ENCODE measurements at places on chromosomes 13 and 19. TPM values are rescaled to one million over a fixed set of nuclear protein-coding genes. Genes with fewer than 3 reads are reported as not detected.

The C5AR2 gene
- 0.21 TPM for total RNA-seq

The PODNL1 gene
- total RNA-seq: 2.3 TPM

The LILRA1 gene
- total RNA-seq: 0.57 TPM

The MCEMP1 gene
- total RNA-seq: not detected

The RNF17 gene
- not detected for total RNA-seq

DNA sequence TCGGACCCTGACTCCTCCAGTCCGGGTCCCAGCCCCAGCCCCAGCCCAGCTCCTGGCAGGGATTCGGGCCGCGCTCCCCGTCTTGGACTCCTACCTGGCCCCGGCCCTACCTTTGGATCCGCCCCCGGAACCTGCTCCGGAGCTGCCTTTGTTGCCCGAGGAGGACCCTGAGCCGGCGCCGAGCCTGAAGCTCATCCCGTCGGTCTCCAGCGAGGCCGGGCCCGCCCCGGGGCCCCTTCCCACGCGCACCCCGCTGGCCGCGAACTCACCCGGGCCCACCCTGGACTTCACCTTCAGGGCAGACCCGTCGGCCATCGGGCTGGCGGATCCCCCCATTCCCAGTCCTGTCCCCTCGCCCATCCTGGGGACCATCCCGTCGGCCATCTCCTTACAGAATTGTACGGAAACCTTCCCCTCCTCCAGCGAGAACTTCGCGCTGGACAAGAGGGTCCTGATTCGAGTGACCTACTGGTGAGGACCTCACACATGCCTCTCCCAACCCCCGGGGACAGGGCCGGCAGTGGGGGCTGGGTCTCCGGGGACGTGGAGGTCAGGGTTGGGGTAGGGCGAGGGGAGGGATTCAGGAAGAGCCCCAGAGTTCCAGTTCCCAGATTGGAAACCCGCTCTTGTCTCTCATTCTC is 732 bp downstream of the SELENOV start:
- no peaks in the 10 kb centered on the region for H3K36me3 ChIP-seq
- no peak overlapping the region for H3K27ac ChIP-seq
- peaks cover 6% of the 10 kb centered on the region for H3K27me3 ChIP-seq
- DNase-seq: no peak
- peak overlapping the region; percentile 2 for H3K4me3 ChIP-seq

DNA sequence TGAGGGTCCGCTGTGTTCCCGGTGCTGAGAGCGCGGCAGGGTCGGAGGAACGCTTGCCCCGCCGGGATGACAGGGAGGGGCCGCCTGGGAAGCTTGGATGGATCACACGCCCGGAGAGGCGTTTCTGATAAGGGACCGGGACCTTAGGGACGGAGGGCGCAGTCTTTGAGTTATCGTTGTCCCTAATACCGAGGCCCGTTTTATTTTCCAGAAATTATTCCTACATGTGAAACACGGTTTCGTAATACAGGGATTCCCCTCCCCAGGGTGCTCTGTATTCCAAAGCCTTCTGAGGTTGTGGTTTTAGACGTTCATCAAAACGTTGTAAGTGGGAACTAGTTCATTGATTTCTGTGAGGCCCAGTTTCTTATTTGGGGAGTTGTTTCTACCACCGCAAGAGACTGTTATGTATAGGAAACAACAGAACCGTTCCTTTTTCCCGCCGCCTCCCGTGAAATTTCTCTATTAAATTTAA is 752 bp downstream of the PDCD5 start:
- peak overlapping the region; percentile 95 for H3K27ac ChIP-seq
- no peaks in the 10 kb centered on the region for H3K27me3 ChIP-seq
- H3K4me3 ChIP-seq: peak overlapping the region; percentile 91
- DNase-seq: no peak
- no peaks in the 10 kb centered on the region for H3K4me1 ChIP-seq
- no peaks in the 10 kb centered on the region for H3K36me3 ChIP-seq

GRCh38 chr19:52600639-52601024 is 30.5 kb downstream of the ZNF701 start:
- H3K27ac ChIP-seq: peak overlapping the region; percentile 88
- no peaks in the 10 kb centered on the region for H3K27me3 ChIP-seq

DNA sequence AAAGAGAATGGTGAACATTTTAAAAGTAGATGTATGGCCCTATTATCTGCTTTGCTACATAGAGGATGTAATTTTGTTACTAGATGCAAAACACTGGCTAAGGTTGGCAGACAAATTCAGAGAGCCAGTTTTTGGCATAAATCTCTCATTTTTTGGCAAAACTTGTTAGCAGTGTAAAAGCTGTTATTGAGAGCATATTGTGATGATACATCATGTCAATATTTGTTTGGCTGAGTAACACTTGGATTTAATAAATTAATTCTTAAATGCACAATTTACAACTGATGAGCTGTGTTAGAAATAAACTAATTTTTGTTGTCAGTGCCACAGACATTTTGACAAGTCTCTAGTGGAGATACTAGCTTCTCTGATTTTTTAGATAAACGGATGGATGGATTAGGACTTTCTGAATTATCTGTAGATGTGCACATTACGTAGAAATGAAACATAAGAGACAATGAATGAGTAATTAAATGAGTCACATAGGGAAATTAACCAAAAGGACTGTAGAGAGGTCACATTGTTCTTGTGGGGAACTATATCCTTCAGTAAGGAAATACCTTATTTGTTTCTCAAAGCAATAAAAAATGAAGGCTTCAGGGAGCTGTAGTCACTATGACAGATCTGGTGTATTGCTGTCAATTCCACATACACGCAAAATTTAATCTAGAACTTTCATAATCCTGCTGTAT is 17.4 kb downstream of the UFM1 start:
- H3K4me1 ChIP-seq: peaks cover 6% of the 10 kb centered on the region
- H3K27me3 ChIP-seq: no peaks in the 10 kb centered on the region
- no peak overlapping the region for H3K4me3 ChIP-seq

DNA sequence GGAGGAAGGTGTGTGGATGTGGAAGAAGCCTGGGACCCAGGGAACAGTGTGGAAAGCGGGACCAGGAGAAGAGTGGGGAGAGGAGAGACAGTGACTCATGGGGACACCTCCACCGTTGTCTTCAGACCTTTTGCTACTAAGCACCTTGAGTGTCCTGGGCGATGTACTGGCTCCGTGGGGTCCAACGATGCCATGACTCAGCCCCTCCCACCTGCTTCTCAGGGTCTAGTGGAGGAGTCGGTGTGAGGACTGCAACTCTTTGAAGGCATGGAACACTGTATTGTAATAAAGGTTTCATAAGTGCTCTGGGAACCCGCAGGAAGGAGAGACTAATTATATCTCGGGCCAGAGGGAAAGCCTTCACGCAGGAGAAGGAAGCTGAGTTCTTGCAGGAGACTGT is 166.9 kb upstream of the KL start:
- H3K36me3 ChIP-seq: no peaks in the 10 kb centered on the region
- no peaks in the 10 kb centered on the region for H3K4me1 ChIP-seq
- H3K4me3 ChIP-seq: no peak overlapping the region
- no peak overlapping the region for H3K27ac ChIP-seq
- no peaks in the 10 kb centered on the region for H3K27me3 ChIP-seq

DNA sequence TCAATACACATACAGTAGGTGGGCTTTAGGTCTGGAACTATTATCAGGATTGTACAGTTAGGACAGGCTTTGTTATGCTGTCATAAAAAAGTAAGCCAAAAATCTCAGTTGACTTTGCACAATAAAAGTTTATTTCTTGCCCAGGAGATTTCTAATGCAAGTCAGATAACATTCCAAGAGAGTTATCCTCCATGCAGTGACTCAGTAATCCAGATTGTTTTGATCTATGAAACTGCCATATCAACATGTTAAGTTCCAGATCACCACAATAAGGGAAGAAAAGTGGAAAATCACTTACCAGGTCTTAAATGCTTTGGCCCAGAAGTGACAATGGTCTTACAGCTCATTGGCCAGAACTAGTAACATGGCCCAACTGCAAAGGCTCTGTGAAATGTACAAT is 636.2 kb upstream of the KLF12 start:
- no peaks in the 10 kb centered on the region for H3K27me3 ChIP-seq
- no peak overlapping the region for H3K27ac ChIP-seq
- no peaks in the 10 kb centered on the region for H3K36me3 ChIP-seq
- no peaks in the 10 kb centered on the region for H3K4me1 ChIP-seq

GRCh38 chr13:85798556-85798955 is 663 bp downstream of the SLITRK6 start:
- peak overlapping the region; percentile 17 for H3K4me3 ChIP-seq
- DNase-seq: no peak
- no peak overlapping the region for H3K27ac ChIP-seq
- H3K27me3 ChIP-seq: no peaks in the 10 kb centered on the region
- H3K36me3 ChIP-seq: no peaks in the 10 kb centered on the region
- no peaks in the 10 kb centered on the region for H3K4me1 ChIP-seq

- no peaks in the 10 kb centered on the region for H3K4me1 ChIP-seq
- DNase-seq: no peak
These were observed 29.0 kb upstream of the ZNF564 start for GRCh38 chr19:12580180-12580694.

Measured in esophagus squamous epithelium (tissue), 5 donors.